Right cardiac atrium (tissue), 5 donors: ENCODE measurements at places on chromosomes 16 and 17.

DNA sequence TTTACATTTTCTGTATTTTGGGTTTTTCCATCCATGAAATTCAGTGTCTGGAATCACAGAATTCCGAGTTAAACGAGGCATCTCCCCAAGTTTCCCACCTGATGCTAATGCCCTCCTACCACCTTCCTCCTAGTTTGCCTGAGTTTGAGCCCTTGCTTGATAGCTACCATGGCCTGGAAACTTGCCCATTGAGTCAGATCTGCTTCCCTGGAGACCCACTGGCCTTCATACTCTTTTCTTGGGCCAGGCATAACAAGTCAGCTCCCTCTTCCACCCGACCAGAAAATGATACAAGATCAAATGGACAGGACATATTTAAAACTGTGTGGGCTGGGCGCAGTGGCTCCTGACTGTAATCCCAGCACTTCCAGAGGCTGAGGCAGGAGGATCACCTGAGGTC is 10.2 kb downstream of the SETD1A start:
- DNase-seq = peak; percentile 13

DNA sequence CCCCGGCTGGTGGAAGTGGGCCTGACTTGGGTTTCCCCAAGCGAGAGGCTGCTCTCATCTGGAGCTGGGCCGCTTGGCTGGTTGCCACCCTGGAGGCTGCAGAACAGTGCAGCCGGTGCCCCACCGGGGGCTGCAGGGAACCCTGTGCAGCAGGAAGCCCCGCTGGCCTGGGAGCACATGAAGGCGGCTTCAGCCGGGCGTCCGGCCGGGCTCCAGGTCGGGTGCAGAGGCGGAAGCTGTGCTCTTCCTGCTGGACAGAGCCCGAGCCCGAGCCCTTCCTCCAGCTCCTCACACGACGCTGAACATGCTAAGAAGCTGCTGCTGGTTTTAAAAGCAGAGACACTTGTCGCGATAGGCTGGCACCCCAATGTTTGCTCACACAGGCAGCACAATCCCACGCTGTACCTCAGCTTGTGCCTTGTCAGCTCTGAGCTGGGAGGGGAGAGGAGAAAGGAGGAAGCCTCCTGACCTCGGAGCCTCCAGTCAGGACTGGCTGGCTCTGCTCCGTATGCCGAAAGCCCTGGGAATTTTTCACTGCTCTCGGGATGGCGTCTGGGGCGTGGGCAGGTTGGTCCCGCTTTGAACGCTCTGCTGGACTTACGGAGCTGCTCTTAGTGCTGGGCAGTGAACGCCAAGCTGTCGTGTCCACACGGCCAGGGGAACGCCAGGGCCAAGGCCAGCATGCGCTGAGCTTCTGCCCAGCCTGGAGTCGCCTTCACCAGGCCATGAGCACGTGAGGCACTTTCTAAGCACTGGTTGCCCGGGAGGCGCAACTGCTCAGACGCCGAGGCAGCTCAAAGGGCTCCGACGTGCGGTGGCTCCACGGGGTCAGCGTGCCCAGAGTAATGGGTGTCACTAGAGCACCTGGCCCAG is 8.8 kb downstream of the CDK5R1 start:
- DNase-seq = peak; percentile 87

DNA sequence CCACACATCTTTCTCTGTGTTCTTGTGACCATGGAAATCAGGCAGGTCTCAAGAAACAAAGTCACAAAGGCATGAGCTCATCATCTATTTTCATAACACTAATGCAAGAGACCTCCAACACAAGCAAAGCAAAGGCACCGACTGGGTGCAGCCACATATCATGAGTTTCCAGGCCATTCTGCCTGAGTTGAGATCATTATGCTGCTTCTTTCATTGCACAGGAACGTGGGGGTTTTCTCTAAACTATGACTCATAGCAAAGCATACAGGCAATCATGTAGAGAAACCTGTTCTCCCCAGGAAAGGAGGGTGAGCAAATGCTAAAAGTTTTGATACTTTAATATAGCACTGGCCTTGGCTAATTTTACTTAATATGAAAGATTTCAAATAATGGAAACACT is 60.7 kb downstream of the GRIN2A start:
- no peak for DNase-seq

DNA sequence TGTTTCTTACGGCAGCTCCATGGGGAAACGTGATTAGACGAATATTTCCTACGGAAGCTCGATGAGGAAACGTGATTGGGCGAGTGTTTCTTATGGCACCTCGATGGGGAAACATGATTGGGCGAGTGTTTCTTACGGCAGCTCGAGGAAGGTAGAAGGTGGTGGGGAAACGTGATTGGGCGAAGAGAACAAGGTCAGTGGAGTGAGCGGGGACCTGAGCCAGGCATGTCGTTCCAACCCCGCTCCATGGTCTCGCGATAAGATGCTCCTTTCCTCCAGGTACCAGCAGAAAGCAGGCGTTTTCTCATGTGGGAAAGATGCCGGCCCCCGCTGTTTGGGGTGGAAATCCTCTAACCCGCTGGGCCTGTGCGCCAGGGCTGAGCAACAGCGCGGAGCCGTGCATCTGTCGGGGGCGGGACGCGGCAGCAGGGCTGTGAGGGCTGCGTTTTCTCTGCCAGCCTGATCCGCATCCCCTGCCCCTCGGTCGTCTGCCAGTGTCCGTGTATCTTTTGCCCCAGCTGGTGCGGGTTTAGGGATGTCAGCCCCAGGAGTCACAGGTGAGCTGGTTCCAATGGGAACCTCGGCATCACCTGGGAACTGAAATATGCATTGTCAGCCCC is 25.6 kb upstream of the DOC2B start:
- DNase-seq = peak; percentile 16

- DNase-seq = no peak
These were observed 5.2 kb upstream of the CCDC182 start for GRCh38 chr17:57750109-57750871.

- DNase-seq = no peak
These were observed 43.5 kb upstream of the MNT start for GRCh38 chr17:2444382-2444781.

- no peak for DNase-seq
These were observed 3.3 kb upstream of the INPP5K start for GRCh38 chr17:1519678-1520077.

- no peak for DNase-seq
These were observed 33.3 kb downstream of the TLE7 start for GRCh38 chr16:71408536-71408935.

GRCh38 chr16:70735141-70735979 is 49.5 kb upstream of the MTSS2 start:
- DNase-seq = peak; percentile 68

DNA sequence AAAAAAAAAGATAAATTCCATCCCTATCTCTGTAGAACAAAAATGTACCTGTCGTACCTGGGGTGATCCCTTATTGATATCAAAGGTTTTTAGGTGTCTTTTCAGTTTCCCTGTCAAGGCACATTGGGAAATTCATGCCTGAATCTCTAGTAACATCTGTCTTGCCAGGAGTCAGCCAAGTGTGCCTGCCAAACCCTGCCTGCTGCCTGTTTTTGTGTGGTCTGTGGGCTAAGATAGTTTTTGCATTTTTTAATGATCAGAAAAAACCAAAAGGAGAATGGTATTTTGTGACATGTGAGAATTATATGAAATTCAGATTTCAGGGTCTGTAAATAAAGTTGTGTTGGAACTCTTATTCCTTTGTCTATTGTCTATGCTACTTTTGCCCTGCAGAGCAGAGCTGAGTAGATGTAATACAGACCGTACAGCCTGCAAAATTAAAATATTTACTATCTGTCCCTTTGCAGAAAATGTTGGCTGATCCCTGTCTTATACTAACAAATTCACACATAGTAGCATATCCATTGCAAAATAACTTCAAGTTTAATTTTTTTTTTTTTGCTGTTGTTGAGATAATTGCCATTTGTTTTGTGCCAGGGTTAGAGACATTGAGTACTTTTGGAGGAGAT is 13.0 kb upstream of the CHP2 start:
- no peak for DNase-seq

GRCh38 chr16:62034231-62035114 is 1.8 kb downstream of the CDH8 start:
- DNase-seq = no peak

GRCh38 chr16:85199069-85199725 is 86.9 kb upstream of the CIBAR2 start:
- peak; percentile 38 for DNase-seq

DNA sequence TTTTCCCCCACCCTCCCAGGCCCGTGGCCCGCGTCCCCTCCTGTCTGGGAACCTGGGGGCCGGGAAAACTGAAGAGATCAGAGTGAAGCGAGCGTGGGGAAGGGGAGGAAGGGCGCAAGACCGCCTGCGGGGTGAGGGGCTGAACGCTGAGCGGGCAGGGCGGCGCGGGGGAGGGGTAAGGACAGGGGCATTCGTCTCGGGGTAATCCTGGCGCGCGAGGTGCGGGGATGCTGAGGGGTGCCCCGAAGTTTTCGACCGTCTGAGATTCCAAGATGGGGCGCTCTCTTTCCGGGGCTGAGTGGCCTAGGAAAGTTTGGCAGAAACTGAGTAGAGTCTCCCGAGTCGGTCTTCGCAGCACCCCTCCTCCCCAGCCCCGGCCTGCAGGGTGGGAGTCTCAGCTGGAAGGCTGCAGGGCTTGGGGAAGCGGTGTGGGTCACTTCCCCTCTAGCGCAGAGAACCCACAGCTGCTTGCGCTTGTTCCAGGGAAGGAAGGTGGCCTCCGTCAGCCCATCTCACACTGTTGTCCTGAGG is 555 bp downstream of the TTYH2 start:
- peak; percentile 84 for DNase-seq

GRCh38 chr17:27976331-27976730 is 66.1 kb upstream of the NLK start:
- no peak for DNase-seq

DNA sequence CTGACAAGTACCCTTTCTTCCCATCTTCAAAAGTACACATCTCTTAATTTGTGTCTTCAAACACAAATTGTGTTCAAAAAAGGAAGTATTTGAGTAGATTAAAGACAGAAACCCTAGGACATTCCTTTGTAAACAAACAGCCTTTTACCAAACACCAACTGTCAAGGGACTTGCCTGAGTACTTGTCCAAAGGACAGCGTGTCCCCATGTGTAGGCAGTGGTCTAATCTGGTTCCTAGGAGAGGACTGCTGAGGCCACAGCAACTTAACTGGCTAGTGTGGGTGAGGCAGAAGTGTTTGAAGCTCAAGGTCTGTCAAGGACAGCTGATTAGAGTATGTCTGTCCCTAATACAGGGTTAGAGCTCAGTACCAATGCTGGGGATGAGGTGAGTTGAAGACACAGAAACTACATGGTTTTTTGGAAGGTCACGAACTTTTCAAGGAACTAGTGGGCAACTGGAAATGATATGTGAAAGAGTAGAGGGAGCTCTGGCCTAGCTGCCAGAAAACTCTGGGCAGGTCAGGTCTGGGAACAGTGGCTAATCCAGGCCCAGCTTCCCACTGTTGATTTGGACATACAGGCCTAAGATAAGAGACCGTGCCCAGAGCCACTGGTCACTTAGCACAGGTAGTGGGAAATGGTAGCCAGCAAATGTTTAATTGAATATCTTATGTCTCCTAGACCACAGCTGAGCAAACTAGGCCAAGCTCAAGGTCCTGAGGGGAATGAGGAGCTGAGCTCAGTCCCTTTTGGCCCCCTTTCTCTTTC is 10.1 kb downstream of the HMOX2 start:
- no peak for DNase-seq

DNA sequence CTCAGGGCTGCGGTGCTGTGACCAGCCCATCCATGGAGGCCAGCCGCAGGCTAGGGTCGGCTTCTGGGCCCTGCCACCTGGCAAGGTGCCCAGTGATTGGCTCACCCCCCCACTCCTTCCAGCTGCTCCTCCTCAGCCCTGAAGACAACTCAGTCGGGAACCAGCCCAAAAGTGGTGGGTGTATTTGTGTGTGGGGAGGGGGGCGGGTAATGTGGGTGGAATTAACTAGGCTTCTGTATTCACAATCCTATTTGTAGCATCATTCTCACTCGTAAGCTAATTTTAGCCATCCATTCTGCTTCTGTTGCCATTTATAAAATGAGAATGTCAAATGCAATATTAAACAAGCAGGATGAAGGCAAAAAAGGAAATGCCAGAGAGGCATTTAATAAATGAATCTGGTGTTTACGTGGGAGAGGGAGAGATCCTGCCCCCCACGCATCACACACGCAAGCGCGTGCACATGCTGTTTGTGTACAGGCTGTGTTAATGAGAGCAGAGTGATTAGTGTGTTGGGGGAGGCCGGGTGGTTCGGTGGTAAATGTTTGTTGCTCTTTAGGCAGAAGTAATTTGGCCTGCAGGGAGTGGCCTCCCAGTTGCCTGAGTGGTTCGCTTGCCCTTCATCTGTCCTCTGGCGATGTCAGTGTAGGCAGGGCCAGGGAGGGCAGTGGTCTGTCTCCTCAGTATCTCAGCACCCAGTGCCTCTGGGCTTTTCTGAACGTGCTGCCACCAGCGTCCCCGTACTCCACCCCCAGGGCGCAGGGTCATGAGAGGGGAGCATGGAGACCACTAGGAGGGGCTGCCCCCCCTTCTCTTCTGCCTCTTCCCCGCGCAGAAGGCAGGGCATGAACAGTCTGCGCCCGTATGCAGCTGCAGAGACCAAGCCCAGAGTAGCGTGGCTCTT is 140.1 kb downstream of the CCDC182 start:
- peak; percentile 81 for DNase-seq

- no peak for DNase-seq
These were observed 3.5 kb upstream of the CDH1 start for GRCh38 chr16:68733570-68733969.

GRCh38 chr17:1762901-1763898 is 1.3 kb downstream of the SERPINF1 start:
- peak; percentile 64 for DNase-seq

DNA sequence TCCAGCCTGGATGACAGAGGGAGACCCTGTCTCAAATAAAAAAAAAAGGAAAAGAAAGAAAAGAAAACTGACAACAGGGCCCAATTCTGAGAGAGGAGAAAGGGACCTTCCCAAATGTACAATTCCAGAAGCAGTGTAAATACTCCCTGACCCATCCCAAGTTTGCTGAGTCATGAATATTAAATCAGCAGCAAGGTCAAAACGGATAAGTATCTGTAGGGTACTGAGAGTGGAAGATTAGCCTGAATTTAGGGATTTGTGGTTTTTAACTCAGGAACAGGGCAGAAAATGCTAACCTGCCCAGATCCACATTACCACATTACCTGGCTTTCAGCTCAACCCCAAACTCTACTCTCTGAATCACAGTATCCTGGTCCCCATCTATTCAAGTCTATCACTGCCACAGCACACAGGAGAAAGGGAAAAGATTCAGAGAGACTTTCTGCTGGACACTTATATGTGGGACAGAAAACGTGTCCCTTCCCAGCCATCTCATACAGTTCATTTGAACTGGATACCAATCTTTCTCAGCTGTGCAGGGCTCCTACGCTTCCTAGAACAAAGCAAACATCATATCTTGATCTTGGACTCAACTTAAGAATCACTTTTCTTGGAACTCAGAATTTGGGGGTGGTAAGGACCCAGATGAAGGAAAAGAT is 2.9 kb downstream of the FXR2 start:
- no peak for DNase-seq
